Stimulated activated CD8-positive, alpha-beta memory T cell treated with anti-CD3 and anti-CD28 coated beads, Interleukin-4, amount 100 ng/mL, for 1 hour (primary cell): ENCODE measurements at places on chromosomes 7 and 10.

DNA sequence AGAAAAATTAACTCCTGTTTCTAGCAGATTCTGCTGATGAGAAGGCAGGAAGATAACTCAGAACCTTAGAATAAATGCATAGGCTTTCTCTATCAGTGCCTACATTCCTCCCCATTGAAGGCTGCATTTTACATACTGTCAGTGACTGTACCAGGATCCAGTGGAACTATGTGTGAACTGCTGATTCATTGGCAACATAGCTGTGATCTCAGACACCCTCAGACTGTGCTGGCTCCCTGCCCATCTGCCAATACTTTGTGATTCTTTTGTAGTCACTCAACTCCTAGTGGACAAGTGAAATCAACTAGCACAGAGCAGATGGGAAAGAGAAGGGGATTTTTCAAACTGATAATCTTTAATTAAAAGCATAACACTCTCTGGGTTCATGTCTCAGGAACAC, 375.8 kb downstream of the MDFIC start:
- no peak for DNase-seq

DNA sequence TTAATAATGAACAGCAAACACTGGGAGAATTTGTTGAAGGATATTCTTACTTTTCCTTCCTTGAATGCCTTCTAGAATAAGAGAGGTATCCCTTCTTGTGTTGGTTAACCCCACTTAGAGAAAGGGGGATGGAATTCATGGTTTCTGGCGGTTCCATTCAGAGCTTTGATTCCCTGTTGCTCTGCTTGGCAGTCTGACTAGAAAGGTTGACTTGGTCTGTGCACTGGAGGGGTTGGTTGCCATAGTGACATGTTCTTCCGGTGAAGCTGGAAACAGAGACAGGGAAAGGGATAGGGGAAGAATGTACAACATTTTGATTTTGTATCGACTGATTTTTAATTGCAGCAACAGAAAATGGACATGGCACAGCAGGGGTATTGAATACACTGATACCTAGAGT, 2.5 kb downstream of the TMEM178B start:
- no peak for DNase-seq

- peak; percentile 89 for DNase-seq
Observed at GRCh38 chr10:101353692-101354327, at the start of gene BTRC. Gene BTRC (plus strand): TSS chr10:101354165. CDS start chr10:101354181, 16 bp downstream.

- DNase-seq: no peak
Observed at GRCh38 chr7:159050704-159051103, 94.0 kb downstream of the VIPR2 start.

- DNase-seq: no peak
Observed at GRCh38 chr7:28579571-28579970, 167.3 kb downstream of the CREB5 start.

DNA sequence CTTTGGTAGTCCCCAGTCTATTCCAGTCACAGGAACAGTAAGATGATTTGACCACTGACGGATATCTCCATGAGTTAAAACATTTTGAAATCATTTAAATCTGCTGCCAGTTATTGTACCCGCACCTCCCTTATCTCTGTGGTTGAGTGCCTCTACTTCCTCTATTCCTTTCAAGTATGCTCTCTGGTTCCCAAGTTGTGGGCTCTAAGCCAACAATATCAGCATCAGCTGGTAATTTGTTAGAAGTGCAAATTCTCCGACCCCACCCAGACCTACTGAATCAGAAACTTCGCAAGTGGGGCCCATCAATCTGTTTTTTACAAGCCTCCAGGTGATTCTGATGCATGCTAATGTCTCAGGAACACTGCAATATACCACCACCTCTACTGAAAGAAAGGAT, 235.5 kb downstream of the CCSER2 start:
- DNase-seq: no peak

DNA sequence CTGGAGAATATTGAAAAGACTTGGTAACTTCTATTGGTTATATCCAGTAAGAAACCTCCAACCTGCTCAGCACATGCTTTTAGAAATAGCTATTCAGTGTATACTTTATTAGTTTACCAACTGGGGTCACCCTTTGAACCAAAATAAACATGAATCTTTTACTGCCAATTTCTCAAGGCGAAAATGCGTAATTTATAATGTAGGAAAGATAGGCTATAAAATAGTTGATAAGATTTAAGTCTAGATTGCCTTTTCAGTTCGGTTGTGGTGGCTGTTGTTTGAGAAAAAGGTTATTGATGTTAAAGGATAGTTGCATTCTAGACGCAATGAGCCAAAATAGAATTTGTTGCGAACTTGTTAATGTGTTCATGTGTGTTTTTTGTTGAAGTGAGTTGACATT, 82.6 kb upstream of the OIT3 start:
- DNase-seq: no peak

DNA sequence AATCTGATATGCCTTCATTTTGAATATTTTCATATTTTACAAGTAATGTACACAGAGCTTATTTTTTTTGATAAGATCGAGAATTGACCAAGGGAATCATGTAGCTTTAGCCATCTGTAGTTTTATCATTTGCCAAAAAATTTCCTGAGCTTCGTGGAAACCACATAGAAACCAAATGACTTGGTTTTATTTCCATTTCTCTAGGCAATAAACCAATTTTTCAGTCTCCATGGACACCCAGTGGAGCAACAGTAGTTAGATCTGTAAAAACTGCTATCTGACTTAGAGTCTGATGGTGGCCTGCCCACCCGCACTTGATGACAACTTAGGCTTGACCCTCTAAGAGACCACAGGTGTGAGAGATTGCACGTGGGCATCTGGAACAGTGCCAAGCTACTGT, 127.8 kb upstream of the CDK6 start:
- DNase-seq: no peak

GRCh38 chr7:111762211-111762610, 199.9 kb upstream of the IMMP2L start:
- no peak for DNase-seq

DNA sequence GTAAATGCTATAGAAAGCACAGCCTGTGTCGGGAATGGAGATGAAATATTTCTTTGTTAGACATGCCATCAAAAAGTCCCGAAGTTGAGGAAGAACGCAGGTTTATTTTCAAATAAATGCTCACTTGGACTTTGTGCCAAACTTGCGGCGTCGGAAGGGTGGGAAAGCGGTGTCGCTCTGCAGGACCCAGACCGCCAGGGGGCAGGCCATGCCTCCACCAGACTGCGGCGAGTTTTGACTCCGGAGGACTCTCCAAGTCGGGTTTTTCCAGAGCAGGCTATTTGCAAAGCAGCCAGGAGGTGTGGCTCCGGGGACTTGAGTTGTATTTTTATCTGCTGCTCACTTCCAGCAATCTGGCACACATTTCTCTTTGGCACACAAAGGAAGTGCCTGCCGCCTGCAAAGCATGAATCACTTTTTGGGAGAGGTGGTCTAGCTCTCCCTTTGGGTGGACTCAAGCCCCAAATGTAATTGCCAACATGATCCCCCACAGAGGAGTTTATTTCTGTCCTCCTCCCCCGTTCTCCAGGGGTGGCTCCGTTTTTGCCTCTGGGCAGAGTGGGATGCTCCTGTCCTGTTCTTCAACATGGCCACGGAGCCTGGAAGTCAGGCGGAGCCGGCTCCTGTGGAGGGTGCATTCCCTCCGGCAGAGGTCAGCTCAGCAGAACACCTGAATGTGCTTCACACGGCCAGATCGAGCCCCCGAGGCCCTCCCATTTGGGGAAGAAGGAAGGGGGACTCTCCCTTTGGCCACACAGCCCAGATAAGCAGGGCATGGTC, 82.3 kb upstream of the GPR26 start:
- no peak for DNase-seq

DNA sequence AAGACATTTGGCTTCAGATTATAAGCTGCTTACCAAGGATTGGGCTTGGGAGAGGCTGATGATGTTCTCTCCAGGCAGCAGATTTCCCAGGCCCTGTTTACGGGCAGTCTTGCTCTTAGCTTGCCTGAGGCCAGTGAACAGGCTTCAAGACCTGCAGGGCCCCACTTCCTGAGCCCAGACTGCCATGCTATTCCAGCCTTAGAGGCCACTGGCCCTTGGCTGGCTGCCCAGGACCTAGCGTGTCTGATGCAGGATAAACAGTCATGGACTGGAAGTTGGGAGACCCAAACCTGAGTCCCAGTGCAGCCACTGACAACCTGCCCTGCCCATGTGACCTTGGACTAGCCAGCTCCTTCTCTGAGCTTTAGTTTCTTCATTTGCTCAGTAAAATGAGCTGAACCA, 2.9 kb downstream of the PRXL2A start:
- no peak for DNase-seq

DNA sequence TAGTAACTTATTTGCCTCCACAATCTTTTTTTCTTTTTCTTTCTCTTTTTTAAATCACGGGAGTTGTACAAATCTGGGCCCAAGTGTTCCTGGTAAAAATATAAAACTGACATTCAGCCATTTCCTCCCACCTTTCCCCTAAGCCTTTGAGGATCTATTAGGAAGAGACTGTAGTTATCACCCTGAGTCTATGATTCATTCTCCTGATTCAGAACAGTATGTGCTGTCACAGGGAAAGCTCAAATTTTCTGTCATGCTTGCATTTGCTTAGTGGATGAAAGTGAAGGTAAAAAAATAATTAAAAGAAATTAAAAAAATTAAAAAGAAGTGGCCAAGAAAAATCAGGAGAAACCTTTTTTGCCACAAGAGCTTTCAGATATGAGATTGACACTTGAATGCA, 71.7 kb downstream of the KIF20B start:
- DNase-seq: no peak

GRCh38 chr7:32088451-32088881, 18.3 kb upstream of the PDE1C start:
- no peak for DNase-seq

- no peak for DNase-seq
Observed at GRCh38 chr7:122886357-122887081, at the start of gene CADPS2. Gene CADPS2 (minus strand): TSS chr7:122886460. CDS start chr7:122886337, 123 bp downstream.

DNA sequence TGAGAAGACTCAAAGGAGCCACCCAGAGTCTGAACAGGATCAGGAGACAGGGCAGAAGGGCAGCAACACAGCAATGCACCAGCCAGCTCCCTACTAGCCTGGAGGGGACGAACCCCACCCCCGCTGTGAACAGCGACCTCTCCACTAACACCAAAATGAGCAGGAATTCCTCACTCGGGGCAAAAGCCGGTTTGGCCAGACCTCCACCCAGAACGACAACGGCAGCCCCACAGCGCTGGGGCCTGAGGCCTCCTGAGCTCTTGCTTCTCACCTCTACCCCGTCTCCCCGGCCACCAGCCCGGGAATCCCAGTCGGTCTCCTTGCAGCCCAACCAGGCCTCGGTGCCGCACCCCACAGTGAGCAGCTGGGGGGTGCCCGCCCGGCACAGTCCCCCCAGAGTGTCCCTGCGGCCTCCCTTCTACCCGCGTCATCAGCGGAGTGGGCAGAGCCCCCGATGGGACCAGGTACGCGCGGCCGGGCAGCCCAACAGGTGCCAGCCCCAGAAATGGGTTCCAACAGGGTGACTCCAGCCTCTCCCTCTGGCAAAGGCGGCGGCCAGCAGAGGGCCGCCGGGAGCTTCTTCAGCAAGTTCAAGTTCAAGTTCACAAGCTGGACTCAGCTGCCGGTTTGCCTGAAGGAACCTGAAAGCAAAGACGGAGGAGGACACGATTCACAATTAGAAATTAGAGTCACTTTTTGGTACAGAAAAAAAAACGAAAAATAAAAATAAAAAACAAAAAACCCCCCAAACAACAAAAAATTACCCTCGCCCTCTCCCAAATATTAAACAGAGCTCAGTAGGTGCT, 129.0 kb downstream of the MARCHF5 start:
- no peak for DNase-seq

DNA sequence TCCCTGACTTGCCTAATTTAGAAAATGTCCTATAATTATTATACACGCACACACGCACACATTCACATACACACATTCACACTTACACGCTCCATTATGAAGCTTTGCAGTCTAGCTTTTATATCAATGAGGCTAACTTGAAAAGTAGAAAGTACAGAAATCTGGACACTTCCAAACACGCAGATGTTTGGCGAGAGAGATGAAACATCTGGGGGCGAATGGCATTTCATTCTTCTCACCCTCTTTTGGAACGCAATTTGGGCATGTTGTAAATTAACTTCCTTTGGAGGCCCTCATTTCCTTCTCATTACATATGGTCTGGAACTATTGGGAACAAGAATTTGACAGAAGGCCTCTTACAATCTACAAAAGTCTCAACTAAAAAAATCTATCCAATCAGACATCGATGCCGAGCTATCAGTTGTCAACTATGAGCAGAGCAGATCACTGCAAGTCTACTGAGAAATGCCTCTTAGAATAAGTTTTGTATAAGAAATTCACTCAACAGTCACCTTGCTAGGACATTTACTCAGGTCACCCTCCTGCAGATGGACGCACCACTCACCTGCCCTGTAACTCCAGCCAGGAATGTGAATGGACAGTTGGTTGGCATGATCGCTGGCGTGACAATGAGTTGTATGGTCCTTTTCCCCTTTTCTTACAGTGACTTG, 115.2 kb upstream of the ADAM12 start:
- no peak for DNase-seq

- DNase-seq: no peak
Observed at GRCh38 chr10:132420981-132421846, 24.2 kb downstream of the PWWP2B start.

DNA sequence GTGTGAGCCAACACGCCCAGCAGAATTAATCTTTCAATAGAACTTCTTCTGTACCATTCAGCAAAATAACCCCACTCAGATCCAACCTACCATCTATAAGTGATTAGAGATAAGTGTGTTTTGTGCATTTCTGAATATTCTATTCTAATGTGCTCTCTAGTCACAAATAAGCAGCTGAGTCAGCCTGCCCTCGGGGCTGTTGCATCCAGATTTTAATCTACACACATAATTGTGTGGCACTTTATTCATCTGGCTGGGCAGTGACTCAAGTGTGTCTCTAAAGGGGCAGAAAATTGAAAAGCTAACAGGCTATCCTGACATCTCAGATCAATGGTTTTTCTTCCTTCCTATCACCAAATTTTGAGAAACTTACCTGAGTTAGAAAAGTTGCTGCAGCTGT, 60.3 kb downstream of the PRR15 start:
- DNase-seq: no peak

GRCh38 chr7:118232837-118233236, 8.3 kb downstream of the ANKRD7 start:
- no peak for DNase-seq

GRCh38 chr7:139641337-139641992, 118.0 kb downstream of the CLEC2L start:
- DNase-seq: no peak

- no peak for DNase-seq
Observed at GRCh38 chr10:97056003-97056630, 129.6 kb downstream of the SLIT1 start.

- no peak for DNase-seq
Observed at GRCh38 chr10:96463562-96463961, 50.2 kb downstream of the TLL2 start.
